Activated T-helper 1 cell treated with anti-CD3 and anti-CD28 coated beads, Interleukin-2, amount 50 U/mL, for 16 hours (primary cell): ENCODE measurements at places on chromosomes 3 and 15.

DNA sequence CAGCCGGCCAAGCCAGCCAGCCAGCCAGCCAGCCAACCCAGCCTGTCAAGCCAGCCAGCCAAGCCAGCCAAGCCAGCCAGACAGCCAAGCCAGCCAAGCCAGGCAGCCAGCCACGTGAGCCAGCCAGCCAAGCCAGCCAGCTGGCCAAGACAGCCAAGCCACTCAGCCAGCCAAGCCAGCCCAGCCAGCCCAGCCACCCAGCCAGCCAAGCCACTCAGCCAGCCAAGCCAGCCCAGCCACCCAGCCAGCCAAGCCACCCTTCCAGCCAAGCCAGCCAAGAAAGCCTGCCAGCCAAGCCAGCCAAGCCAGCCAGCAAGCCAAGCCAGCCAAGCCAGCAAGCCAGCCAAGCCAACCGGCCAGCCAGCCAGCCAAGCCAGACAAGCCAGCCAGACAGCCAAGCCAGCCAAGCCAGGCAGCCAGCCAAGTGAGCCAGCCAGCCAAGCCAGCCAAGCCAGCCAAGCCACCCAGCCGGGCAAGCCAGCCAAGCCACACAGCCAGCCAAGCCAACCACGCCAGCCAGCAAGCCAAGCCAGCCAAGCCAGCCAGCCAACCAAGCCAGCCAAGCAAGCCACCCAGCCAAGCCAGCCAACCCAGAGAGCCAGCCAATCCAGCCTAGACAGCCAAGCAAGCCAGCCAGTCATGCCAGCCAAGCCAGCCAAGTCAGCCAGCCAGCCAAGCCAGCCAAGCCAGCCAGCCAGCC is 199.5 kb downstream of the GOLGA6L6 start:
- DNase-seq, result peak; percentile 65

- DNase-seq, result no peak
Observed at GRCh38 chr15:40555876-40556275, 9.0 kb downstream of the CCDC32 start.

DNA sequence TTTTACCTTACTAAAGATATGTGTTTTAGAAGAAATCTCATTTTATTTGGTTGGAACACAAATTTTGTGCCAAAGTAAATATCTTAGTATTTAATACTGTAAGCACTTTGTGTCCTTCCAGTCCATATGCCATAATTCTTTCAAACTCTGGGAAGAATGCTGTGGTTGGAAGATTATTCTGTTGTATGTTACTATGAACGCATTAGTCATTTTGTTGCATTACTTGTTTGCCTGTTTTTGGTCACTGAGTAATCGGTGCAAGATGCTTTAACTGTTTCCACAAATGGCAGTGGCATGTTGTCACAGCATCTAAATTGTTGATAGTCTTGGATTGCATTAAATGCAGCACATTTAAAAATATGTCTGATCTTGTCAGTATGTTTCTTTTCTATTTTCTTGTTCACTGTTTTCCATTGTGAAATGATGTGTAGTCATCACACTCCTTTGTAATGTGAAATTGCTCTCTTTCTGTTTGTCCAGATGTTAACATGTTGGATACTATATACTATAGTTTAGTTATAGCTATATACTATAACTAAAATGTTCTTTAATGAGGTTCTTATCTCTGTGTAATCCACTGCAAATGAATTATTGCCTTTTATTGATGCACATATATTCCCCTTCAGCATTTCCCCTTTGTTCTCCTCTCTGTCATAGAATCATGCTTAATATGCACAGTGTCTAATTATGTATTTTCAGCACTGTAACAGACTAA is 89.9 kb upstream of the FLNB start:
- no peak for DNase-seq

DNA sequence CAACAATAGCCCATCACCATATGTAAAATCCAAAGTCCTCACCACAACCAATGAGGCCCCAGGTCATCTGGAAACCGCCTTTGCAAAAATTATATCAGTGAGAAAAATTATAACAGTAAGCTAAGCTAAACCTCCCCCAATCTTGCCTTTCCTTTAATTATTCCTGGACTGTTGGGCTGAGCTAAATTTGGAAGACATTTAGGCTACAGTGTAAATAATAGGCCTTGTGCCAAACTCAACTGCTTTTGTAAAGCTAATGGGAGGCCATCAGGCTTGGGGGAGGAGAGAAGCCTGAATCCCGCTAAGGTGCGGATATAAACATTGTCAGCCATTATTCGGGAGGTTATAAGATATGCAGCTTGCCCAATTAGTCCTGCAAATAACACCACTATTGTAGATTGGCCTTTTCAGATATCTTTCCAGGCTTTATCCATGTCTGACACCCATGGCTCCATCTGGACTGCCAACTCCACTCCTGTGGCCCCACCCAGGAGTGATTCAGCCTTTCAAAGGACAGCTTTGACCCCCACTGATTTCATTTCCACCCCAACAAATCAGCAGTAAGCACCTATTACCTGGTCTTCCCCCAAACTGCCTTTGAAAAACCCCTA is 53.0 kb upstream of the CA12 start:
- DNase-seq, result no peak

DNA sequence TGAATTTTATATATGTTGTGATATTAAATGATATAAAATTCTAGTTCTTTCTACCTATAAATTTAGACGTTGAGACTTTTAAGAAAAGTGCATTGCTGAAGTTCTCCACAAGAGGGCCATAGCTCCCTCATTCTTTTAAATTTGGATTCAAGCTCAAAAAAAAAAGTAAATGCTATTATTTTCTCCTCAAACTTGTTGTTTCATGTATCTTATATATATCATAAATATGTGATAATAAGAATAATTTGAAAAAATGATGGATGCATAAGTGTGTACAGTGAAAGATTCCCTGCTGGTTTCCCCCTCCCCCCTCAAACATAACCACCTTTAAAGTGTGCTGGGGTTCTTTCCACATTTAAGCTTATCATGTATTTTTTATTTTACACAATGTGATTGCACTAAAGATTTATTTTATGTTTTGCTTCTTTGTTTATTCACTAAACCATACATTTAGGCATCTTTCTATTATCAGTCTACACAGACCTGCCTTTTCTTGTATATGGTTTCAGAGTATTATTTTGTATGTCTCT is 769.4 kb upstream of the GOLIM4 start:
- DNase-seq, result no peak

DNA sequence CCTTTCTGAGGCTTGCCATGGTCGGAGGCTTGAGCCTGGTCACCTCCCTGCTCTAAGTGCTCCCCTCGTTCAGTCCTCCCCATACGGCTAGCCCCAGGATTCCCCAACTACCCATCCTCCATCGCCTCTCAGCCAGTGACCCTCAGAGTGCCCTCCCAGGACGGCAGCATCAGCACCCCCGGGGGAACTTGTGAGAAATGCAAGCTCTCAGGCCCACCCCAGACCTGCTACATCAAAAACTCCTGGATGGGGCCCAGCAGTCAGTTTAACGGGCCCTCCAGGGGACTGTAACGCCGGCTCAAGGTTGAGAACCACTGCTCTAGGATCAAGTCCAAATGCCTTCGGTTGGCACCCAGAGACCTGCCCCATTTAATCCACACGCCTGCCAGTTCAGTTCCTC is 6.9 kb downstream of the ADAMTS17 start:
- no peak for DNase-seq

DNA sequence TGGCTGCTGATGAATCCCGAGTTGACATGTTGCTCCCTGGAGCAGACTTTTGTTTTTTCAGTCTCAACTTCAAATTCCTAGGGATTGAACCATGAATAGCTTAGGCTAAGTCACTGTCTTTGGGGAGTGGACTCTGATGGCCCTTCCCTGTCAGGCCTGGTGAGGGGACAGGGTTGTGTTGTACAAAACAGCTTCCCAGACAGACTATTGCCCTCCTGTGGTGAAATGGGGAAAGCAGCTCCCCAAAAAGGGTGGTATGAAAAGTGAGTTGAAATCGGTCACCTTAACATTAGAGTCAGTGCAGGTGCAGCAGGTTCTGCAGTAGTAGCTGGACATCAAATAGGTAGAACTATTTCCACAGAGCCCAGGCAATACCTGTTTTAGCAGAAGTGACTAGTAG is 775.6 kb downstream of the ROBO2 start:
- DNase-seq, result no peak

- DNase-seq, result no peak
Observed at GRCh38 chr3:55792742-55793141, 305.6 kb upstream of the WNT5A start.

DNA sequence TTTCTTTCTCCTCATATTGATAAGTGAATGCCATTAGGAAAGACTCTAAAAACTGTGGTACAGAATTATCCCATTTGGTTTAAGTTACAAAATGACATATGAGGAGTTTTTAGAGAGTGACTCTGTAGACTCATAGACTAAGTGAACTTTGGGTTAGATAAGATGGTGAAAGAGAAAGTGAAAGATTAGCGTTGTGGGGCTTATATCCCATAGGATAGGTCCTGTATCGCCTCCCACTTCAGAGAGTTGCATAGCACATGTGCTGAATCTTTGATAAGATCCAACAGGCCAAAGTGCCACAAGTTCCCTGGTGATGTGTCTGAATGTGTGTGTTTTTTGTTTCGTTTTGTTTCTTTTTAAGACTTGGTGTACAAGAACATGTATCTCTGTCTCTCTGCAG is 666.9 kb downstream of the MECOM start:
- no peak for DNase-seq

DNA sequence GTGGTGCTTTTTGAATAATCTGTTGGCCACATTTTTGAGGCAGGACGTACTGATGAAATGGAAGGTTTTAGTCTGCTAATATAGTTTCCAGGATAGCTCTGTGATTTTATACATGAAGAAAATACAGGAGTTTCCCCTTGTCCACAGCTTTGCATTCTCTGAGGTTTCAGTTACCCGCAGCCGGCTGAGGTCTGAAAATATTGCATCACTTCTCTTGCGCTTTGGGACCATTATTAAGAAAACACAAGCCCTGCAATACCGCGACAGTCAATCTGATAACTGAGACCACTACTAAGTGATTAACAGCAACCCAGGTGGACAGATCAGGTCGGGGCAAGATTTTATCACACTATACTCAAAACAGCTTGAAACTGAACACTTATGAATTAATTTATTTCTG is 33.0 kb downstream of the BLM start:
- DNase-seq, result no peak

DNA sequence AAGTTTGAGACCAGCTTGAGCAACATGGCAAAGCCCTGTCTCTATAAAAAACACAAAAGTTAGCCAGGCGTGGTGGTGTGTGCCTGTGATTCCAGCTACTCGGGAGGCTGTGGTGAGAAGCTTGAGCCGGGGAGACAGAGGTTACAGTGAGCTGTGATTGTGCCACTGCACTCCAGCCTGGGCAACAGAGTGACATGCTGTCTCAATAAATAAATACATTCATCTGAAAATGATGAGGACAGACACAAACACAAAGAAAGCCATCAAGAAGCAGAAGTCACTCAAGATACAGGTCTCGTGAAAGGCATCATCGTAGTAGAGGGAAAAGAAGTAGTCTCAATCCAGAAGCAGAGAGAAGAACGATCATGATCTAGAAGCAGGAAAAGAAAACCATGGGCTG is 18.1 kb downstream of the AP3S2 start:
- no peak for DNase-seq

DNA sequence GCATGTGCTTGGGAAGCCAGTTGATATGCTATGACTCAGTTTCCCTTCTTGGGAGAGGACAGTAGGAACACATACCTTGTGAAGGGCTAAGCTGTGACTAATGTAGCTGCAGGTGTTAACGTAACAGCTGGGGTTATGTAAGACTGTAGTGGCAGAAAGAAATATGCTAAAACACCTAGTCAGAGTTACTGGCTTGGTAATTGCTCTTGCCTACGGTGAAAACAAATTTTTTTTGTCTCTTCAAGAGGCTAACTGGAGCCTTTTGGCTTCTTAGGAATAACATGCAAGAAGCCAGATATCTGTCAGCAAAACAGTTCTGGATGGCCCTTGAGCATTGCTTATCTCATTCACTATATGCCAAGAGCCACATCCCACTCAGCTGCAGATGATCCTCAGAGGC is 1.4 kb downstream of the MAPKBP1 start:
- no peak for DNase-seq

DNA sequence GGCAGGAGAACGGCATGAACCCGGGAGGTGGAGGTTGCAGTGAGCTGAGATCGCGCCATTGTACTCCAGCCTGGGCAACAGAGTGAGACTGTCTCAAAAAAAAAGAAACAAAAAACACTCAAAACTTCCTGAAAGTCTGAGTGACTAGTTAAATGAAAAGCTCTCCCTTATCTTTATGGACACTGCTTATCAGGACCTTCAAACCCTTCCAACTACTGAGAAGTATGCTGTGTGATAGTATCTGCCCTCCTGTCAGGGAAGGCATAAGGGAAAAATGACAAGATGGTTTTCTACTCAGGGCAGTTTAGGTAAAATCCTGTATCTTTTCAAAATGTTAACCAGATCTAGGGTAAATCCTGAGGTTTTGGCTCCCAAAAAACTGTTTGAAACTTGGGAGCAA is 21.8 kb downstream of the EMC7 start:
- DNase-seq, result no peak

GRCh38 chr15:47376190-47376589 is 341.1 kb upstream of the SEMA6D start:
- no peak for DNase-seq

DNA sequence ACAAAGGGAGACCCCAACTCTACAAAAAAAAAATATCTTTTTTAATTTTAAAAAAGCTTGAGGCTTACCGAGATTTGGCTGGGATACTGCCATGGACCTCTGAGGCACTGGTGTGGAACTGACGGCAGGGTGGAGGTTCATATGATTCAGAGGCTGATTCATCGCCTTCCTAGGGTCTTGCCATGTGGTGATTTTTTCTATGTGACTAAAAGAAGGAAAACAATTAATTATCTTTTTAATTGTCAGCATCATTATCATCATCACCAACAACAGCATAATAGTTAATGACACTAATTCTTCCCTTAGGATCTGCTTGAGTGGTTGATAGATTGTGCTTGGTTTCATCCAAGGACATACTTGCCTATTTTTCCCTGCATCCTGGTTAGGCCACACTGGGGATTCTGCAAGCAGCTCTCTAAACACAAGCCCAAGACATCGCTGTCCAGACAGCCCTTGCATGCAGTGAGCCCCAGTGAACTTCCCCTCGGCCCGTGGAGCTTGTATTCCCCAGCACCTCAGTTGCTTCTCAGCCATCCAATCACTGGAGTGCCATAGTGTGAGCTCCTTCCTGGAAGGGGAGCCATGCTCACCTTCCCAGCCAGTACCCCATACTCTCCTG is 84.9 kb downstream of the WWTR1 start:
- DNase-seq, result no peak

GRCh38 chr3:45513041-45513440 is 81.5 kb upstream of the LIMD1 start:
- no peak for DNase-seq

- no peak for DNase-seq
Observed at GRCh38 chr3:146130881-146131371, 30.1 kb downstream of the PLOD2 start.
